ENCODE measurements at places on chromosomes 11 and 22.

GRCh38 chr22:29260031-29260560 is 7.7 kb downstream of the RHBDD3 start:
- DNase-seq = no peak

DNA sequence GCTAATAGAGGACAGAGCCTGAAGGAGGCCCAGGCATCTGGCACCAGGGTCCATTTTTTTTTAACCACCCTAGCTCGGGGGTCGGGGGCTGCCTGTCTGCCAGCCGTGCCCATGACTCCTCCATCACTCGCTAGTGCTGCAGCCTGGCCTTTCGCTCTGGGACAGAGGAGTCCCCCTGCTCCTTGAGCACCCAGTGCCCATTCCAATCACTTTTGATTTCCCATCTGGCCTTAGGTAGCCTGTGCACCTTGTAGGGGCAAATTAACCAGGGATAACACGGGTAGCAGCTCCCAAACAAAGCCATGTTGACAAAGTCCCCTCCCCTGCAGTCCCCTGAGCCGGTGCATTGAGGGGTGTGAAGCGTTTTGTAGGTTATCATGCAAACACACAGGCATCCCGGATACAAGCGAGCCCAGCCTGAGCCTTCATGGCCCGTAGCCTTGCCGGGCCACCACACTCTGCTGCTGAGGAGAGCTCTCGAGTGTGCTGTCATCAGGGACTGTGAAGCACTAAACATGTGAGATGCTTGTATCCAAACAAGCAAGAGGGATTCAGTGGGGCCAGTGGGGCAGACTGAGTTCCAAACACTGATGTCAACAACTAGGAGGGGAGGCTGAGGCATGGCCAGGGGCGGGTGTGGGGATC is 208.7 kb downstream of the DSCAML1 start:
- DNase-seq = no peak

DNA sequence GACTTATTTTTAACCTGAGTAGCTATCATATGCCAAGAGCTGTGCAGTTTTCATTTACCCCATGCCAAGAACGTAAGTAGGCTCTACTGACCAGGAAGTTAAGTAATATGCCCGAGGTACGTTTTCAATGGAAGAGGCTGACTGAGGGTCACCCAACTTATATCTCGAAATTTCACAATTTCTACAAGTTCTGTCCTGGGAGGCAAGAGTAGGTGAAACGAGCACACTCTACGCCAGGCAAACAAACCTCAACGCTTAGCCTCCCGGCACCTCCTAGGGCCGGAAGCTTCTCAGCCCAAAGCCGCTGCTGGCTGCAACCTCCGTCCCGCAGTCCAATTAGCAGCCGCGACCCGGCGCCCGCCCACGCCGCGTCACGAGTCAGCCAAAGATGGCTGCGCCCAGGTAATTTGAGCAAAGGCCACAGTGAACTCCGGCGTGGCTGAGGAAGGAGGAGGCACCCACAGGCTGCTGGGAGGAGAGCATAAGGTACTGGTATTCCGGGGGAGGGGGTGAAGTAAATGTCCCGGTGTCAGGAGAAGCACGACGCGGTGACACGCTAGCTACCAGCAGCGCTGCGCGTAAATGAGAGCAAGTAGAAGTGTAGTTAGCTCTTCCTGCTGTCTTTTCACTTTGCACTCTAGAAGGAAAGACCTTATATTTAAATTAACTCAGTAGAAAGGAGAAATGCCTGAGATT is at the start of gene TMEM126A:
Gene TMEM126A (plus strand): TSS at position 364 of the 696 bp plus-strand sequence. CDS start 2,289 bp downstream, outside the sequence.
- DNase-seq = peak; percentile 82

DNA sequence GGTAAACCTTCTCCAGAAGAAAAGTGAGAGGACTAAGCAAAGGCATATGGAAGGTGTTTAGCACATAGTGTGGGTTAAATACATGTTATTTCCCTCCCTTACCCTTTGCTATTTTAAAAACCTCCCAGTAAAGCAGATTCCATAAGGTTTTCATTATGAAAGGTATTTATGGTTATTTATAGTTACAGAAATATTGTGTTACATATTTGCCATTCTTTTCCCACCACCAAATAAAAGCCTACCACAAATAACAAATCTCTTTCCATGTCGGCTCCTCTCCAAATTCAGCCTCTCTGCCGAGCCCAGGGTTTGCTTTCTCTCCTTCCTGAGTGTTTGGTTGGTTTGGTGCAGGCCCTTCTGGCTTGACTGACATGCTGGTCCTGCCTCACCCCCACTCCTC is 64.4 kb downstream of the INSC start:
- no peak for DNase-seq

DNA sequence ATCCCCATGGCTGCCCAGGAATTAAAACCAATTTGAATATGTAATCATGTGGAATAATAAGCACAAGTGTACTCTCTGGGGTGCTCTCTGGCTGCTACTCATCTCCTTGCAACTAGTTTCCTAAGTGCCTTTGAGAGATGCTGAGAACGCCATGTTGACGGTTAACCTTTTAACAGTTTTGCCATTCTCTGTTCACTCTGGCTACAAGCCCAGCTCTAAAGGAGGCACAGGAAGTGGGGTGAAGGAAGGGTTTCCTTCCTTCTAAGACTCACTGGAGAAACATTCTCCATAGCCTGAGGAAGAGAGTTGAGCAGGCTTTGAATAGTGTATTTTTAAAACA is 122.0 kb upstream of the ZC3H12C start:
- DNase-seq = no peak

DNA sequence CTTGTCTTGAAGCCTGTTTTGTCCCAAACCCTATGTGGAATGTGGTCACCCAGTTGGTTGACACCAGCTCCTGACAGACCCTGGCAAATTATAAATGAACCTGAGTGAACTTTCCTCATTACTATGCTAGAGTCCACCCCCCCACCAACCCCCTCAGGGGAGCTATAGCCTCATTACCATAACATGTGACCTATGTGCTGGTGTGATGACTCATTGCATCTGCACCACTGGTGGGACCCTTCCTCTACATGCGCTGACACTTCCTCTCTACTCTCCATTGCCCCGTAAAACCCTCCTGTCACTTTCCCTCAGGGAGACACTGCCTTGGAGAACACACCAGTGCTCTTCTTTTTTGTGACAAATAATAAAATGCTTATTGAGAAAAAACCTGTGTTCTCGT is 105.0 kb upstream of the SESN3 start:
- no peak for DNase-seq

DNA sequence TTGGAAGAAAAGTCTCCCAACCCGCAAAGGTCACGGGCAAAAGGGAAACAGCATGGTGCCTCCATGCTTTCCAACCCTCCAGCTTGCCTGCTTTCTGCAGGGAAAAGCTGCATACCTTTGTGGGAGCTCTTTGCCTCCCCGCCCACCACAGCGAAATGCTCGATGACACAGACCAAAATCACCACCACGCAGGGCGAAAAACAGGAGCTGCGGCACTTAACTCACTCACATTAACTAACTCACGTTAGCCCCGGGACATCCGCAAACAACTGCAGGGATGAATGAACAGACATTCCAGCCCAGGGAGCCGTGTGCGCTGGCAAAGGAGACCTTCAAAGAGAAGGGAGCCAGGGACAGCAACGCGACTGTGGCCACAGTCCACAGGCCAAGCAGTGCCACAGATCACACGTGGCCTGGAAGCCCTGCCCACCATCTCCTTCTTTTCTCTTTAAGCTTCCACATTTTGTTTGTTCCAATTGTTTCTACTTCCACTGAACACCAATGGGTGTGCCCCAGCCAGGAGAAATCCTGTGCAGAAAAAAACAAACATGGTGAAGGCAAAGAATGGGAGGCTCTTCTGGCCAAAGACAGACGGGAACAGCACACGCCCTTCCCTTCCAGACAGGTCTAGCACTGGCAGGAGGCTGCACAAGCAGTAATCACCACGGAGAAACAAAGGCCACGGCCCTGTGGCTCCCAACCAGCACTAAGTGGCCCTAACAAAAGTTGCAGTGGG is 39.3 kb downstream of the DUSP8 start:
- DNase-seq = peak; percentile 32

DNA sequence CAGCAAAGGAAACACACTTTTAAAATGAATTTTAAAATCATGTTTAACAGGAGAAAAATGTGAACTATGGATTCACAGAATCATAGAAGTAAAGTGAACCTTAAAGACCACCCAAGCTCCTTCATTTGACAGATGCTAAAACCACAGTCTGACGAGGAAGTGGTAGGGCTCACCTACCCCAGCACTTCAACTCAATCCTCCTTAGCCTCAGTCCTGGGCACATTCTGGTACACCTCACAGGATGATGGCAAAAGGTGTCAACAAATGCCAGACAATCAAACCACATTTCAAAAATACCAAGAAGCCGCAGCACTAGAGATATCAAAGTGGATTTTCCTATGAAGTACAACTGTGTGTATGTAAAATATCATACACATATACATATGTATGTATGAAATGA is 43.1 kb downstream of the PITPNB start:
- DNase-seq = no peak

DNA sequence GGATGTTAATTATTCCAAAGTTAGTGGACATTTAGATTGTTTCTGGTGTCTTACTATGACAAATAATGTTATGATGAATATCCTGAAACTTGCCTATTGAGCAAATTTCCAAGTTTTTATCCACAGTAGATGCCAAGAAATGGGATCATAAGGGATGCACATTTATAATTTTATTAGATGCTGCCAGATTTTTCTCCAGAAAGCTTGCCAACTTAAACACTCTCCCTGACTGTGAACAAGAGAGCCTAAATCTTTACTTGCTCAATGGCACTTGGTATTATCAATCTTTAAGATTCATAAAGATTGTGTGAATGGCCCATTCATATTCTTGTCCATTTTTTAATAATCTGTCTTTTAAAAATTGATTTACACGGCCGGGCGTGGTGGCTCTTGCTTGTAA is 82.4 kb downstream of the SPON1 start:
- no peak for DNase-seq

- DNase-seq = no peak
These were observed 1.0 kb upstream of the PKNOX2 start for GRCh38 chr11:125163431-125164063.

GRCh38 chr11:46641639-46642038 is 24.3 kb downstream of the ATG13 start:
- no peak for DNase-seq

- no peak for DNase-seq
These were observed 11.7 kb downstream of the SEC14L3 start for GRCh38 chr22:30460147-30460546.

DNA sequence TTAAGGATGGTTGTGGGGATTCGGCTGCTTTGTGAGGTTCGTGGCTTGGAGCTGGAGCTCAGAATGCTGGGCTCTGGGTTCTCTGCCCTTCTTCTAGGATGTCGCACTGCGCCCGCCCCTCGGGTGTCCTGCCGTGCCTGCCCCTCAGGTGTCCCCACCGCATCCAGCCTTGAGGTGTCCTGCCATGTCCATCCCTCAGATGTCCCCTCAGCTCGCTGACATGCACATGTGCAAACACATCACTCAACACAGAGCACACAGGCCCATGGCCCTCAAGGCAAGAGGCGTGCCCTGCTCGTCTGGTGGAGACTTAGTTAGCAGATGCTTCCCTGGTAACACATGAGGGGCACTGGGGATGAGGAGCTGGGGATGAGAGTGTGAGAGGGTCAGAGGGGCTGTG is 359.3 kb downstream of the TBC1D22A start:
- no peak for DNase-seq

DNA sequence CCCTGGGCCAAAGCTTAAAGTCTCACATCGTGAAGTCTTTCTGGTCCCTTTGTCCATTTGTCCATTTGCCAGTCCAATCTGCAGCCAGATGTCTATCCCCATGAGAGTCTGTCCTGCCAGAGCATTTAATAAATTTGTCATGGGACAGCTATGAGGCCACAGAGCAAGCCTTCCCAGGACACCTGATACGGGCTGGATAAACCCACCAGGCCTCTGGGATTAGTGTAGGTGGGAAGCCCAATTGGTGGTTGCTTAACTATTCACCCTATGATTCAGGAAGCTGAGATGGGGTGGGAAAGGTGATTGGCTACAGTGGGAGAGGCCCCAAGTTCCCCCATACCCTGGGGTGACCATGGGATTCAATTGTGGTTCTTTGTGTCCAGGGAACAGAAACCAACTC is 39.9 kb downstream of the MYEOV start:
- DNase-seq = no peak

GRCh38 chr11:64451856-64452255 is 92.9 kb downstream of the RPS6KA4 start:
- DNase-seq = no peak

DNA sequence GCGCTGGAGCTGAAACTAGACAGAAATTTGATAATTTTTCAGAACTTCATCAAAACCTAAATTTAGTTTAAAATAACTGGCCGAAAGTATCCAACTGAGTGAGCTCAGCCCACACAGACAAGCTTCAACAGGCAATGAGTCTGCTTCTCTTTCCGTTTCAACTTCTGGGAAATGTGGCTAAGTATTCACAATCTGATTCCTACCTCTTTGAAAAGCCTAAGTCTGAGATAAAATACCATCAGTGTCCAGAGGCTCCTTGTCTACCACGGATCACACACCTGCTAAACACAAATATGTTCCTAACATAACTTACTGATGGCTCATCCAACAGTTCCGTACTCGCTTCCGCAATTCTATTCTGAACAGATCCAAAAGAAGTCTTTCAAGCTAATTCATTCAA is 8.5 kb downstream of the SIK3 start:
- DNase-seq = peak; percentile 82

DNA sequence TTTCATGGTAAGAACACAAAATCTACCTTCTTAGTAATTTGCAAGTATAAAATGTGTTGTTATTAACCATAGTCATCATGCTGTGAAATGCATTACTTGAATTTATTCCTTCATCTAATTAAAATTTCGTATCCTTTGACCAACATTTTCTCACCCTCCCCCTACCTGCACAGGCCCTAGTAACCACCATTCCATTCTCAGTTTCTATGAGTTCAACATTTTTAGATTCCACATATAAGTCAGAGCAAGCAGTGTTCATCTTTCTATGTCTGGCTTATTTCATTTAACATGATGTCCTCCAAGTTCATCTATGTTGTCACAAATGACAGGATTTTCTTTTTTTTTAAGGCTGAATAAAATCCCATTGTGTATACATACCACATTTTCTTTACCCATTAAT is 43.5 kb upstream of the CCDC179 start:
- DNase-seq = no peak

- no peak for DNase-seq
These were observed 230.0 kb downstream of the CTTN start for GRCh38 chr11:70628176-70628854.

DNA sequence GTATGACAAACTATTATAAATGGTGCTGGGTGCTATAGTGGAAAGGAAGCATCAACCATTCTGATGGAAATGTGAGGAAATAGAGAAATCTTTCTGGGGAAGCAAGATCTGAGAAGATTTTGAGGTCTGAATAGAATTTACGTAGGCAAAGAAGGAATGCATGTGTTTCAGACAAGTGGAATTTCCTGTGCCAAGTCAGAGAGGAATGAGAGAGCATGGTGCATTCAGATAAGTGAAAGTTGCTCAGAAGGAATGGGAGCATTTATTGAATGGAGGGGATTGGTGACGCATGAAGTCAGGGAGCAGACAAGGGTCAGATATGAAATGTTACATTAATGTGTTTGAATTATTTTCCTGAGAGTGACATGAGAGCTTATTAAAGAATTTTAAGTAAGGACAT is 725.5 kb downstream of the METTL15 start:
- peak; percentile 38 for DNase-seq

DNA sequence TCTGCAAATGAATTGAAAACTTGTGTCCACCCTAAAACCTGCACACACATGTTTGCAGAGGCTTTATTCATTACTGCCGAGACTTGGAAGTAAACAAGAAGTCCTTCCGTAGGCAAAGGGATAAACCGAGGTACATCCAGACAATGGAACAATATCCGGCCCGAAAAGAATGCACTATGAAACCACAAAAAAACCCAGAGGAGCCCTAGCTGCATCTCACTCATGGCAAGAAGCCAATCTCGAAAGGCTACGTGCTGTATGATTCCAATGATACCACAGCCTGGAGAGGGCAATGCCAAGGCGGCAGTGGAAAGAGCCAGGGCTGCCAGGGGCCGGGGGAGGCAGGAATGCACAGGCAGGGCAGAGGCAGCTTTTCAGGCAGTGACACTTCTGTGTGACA is 3.2 kb upstream of the MRPL23 start:
- peak; percentile 29 for DNase-seq
